NCI-H1694 (cell line): ENCODE measurements at places on chromosomes 12 and 14.

DNA sequence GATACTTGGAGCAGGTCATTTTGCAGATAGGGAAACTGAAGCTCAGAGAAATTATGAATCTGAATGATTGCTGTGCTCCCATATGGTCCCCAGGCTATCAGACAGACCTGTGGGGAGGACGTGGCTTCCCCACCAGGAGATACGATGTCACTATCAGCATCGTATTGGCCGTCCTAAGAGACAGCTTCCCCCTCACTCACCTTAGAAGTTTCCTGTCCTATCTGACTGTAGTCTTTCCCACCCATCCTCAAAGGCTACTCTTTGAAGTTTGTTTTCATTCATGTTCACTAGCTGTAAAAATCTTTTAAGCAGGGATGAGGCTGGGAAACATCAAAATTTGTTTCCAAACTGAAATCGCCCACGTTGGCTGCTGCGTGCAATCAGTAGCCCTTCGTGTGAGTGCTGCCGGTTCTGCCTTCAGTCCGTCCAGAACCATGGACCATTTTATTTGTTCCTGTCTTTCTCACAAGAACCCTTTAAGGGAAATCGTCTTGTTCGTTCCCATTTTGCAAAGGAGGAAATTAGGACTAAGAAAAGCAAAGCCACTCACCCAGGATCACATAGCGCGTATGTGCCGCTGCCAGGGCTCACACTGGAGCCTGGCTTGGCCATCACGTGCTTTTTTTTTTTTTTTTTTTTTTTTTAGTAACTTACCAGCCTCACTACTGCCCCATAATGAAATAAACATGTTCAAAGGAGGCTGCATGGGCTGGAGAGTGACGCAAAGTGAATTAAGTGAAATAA is 1.0 kb upstream of the KDM2B start:
- DNase-seq, result no peak

DNA sequence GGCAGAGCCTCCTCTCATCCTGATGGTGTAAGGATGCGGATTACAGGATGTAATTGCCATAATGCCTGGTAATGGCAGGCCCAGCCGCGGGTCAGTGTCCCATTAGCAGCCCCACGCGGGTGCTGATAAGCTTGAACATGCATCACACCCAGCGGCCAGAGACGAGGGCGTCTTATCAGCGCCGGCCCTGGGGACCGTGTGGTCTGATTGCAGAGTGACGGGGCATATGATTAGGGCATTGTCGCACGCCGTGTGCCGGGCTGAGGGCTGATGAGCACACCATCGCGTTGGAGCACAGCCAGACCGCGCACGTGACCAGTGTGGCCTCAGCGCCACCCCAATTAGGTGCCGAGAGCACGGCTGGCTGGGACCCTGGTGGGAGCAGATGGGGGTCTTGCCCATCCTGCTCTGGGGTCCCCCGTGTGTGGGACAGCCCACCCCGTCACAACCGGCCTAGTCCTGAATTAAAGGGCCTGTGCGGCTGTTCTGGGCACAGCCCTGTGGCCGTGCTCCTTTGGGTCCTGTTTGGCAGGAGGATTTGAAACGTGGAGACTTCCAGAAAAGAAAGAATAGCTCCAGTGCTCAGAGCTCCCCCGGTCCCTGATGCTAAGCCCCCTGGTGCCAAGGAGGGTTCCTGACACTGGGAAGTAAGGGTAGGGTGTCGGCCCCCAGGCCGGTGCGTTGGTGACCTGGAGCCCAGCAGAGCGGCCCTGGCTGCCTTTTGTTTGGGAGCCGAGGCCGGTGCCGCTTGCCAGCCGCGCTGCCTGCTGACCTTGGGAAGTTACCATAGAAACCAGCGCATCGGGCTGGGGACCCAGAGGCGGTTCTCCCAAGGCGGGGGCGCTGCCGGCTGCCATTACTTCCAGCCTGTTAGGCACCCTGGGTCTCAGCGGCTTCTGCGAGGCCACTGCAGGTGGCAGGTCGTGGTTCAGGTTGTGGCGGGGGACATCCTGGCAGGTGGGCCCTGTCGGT is 20.7 kb downstream of the KIF26A start:
- DNase-seq, result no peak

DNA sequence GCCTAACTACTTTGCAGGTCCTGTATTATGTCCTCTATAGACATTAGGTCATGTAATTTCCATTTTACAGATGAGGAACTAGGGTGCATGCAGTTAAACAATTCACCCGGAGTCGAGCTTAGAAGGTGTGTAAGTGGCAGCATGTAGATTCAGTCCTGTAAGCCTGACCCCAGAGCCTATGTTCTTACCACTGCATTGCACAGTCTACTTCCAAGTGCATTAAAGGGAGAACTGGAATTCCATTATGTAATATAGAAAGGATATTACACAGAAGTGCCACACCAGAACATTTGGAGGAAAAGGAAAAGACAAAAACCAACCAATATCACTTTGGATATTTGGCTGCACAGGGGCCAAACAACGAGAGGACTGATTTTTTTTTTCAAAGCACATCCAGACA is 1.2 kb downstream of the GLT8D2 start:
- no peak for DNase-seq

- DNase-seq, result no peak
Observed at GRCh38 chr12:58809064-58809607, 111.2 kb downstream of the LRIG3 start.

DNA sequence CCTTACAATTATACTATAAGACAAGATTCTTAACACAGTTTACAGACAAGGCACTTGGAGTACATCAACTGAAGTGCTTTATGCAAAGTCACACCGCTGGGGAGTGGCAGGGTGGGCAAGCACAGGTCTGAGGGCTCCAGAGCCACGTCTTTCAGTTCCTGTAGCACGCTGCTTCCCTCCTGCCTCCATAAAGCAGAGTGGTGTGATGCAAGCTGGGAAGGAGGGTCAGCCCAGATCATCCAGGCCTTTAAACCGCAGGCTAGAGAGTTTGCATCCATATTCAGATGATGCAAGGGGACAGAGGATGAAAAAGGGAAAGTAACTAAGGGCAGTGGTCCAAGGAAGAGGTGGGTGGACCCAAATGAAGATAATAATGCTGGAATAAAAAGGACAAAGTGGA is 132.6 kb downstream of the ITPR2 start:
- no peak for DNase-seq

DNA sequence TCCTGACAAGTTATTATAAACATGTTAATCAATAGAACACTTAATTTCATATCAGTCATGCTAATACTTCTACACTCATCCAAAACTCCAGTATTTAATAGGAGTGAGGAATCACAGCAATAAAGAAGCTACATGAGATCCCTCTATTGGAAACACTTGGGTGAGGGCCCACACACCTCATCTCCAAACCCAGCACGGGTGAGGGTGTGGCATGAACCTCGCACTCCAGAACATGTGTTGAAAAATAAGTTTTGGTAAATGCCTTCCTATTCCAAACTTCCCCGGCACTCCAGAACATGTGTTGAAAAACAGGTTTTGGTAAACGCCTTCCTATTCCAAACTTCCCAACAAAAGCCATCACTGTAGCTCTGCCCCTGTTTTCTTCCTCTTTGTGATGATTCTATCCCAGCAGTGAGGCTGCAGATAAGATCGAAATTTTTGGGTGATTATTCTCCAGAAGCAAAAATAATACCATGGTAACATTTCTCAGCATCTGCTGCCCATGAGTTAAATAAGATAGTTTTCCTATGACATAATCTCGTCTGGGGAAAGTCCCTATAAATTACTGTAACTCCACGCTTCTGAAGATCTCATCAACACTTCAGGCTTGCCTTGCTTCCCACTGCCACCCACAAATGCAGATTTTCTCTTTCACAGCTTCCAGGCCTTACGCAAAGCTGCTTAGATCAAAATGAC is 24.4 kb upstream of the PTPRB start:
- no peak for DNase-seq

- DNase-seq, result no peak
Observed at GRCh38 chr14:94284221-94284620, 8.8 kb downstream of the SERPINA10 start.

DNA sequence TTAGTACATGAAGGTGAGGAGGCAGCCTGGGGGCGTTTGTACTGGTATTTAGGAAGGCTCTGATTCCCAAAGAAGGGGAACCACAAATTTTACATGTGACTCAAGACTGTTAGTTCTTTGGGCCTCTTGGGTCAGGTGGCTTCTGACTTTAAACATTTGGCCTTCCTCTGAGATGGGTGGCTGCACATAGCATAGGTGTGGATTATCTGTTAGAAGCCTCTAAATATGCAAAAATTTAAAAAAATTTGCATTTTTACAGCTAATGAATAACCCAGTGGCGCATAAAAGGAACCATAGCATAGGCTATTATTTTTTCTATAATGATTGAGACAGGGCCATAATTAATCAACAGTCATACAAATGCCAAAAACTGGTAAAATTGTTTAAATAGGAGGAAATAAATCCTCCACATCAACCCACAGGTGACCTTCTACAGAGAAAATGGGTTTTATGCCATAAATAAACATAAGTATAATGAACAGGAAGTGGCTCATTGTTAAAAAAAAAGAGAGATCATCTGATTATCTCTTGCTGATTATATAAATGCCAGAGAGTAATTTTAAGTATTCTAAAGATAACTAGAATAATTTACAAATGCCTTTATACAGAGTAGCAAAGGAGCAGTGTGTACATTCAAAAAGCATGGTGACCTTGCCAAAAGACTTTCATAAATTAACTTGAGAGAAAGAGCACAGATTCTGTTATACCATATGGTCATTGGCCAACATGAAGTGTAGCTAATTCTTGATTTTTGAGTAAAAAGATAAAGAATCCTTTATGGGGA is 284.2 kb upstream of the ATP2B1 start:
- DNase-seq, result no peak

- no peak for DNase-seq
Observed at GRCh38 chr12:40655451-40655850, 36.8 kb upstream of the CNTN1 start.

GRCh38 chr12:41052441-41052840 is 135.7 kb upstream of the PDZRN4 start:
- DNase-seq, result no peak

- DNase-seq, result no peak
Observed at GRCh38 chr12:100794441-100795173, at the start of gene ANO4. Gene ANO4 (plus strand): TSS chr12:100794776. CDS start chr12:100901786, 107,010 bp downstream.

DNA sequence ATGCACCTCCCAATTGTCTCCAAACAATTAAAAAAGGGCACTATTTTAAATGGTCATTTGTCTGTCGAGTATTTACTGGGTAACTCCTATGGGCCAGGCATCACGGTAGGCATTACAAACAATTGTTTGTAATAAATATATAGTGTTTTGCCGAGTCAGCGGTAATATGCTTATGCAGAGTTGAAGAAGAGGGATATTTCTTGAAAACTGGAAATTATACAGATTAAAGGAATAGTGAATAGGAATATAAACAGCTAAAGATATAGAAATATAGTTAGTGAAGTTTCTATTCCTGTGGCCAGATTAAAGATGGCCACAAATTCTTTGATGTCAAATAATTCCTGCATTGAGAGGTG is 13.5 kb upstream of the CRADD start:
- no peak for DNase-seq

DNA sequence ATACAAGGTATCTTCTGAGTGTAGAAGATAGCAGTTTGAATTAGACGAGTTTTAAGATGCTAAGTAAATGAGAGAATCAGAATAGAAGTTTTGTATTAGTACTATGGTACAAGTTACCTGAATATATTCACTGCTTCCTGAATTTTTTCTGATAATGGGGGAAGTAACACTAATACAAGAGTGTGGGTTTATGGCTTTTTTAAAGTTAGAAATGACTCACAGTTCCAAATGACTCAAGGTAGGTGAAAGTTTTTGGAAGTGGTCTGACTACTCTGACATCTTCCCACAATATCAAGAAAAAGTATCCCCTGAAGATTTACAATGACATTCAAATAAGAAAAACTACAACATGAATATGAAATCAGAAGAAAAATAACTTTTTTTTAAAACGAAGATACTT is 123.7 kb upstream of the GARIN6 start:
- DNase-seq, result no peak

DNA sequence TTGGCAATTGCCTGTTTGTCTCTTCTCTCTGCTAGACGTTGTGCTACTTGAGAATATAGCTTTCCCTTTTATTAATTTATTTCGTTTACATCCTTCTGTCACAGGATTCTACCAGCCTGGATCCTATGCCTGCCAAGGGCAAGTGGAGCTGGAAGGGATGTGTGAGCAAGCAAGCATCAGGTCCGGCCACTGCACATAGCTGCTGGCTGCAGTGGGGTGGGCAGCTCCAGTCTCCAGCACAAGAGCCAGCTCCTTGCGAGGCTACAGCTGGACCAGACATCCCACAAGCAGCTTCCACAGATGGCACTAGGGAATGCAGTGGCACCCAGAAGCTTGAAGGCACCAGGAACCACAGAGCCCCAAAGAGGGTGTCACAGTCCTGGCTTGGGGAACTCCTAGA is 225.0 kb downstream of the KCNC2 start:
- no peak for DNase-seq

- DNase-seq, result no peak
Observed at GRCh38 chr14:29320286-29320685, 553.7 kb downstream of the FOXG1 start.

DNA sequence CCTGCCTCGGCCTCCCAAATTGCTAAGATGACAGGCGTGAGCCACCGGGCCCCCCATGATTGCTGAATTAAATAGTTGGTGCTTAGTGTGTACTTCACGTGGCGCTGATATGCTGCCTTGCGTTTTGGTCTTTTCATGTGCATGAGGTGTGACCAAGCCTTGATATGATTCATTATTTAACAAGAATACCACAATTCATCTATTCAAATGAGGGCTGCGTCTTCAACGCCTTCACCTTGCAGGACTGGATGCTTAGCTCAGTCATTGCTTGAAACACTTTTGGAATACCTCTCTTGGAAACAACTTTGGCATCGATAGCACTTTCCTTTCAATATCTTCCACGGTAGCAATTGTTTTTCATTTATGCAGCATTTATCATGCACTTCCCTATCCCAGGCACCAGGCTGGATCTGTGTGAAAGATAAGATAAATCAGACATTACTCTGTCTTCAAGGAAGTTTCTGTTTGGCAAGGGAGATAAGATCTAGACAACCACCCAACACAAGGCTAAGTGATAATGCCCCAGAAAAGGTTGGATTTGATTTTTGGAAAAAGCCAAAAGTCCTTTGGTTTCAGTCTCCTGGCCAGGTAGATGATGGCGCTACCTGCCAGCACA is 1.3 kb upstream of the TEAD4 start:
- DNase-seq, result no peak

DNA sequence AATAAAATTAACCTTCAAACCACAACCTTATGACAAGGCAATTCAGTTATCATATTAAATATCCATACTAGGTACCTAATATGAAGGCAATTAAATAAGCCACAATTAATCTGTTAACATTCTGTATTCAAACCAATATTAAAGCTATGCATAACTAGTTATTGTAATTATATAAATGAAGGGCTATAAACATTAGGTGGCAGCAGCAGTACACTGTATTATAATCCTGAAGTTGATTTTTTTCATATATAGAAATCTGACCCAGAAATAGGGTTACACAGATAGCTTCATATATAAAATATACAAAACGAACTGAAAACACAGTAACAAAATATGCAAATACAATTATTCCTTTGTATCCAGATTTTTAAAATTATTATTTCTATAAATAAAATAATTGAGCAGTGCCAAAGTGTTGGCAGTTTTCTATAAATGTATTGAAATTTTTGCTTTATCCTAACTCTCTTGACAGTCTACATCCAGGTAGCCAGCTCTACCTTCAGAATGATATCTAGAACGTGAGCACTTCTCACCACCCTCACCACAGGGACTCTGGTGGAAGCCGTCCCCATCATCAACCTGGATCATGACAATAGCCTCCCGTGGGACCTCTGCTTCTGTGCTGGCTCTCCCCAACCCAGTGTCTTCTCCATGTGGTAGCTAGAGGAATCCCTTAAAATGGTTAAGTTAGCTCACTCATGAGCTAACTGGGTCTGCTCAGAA is 136.2 kb downstream of the MED13L start:
- DNase-seq, result peak; percentile 23

- no peak for DNase-seq
Observed at GRCh38 chr12:49556391-49557186, 11.4 kb downstream of the MCRS1 start.
